Fibroblast of the conjunctiva (primary cell): ENCODE measurements at places on chromosomes 3 and 15.

DNA sequence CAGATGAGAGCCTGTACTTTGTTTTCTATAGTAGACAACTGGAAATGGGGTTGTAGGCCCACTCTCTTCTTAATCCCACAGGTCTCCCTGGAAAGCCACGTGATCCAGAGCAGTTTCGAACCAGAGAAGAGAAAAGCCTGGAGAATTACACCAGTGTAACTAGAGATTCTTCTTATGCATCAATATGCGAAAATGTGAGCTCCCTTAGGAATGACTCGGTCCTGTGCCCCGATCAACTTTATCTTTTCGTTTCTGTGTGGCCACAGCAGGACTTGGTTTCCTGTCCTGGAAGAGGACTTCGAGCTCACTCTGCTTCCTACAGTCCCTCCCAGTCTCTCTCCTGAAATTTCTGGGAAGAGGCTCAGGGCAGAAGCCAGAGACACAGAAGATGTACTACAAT, 73.8 kb upstream of the TPM1 start:
- no peak for DNase-seq

GRCh38 chr3:15331606-15332404, 581 bp downstream of the SH3BP5 start:
- DNase-seq: no peak

DNA sequence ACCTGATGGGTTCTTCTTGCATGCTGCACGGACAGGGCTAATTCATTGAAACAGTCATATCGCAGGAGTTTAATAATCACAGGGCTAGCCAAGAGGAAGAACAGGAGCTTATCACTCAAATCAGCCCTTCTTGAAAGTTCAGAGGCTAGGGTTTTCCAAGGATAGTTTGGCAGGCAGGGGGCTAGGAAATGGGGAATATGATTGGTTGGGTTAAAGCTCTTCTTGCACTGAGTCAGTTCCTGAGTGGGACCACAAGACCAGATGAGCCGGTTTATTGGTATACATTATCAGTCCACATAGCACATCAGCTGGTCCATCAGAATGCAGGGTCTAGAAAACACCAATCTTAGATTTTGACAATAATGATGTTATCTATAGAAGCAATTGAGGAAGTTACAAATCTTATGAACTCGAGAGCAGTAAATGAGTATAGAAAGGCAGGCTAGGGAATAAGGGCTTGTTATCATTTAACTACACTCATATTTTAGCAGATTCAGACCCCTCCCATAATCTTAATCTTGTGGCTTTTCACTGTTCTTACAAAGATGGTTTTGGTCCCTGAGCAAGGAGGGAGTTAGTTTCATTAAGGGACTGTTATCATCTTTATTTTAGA, 58.1 kb upstream of the SLC25A36 start:
- DNase-seq: no peak

GRCh38 chr15:95284933-95285421, 1045.5 kb upstream of the NR2F2 start:
- DNase-seq: no peak

DNA sequence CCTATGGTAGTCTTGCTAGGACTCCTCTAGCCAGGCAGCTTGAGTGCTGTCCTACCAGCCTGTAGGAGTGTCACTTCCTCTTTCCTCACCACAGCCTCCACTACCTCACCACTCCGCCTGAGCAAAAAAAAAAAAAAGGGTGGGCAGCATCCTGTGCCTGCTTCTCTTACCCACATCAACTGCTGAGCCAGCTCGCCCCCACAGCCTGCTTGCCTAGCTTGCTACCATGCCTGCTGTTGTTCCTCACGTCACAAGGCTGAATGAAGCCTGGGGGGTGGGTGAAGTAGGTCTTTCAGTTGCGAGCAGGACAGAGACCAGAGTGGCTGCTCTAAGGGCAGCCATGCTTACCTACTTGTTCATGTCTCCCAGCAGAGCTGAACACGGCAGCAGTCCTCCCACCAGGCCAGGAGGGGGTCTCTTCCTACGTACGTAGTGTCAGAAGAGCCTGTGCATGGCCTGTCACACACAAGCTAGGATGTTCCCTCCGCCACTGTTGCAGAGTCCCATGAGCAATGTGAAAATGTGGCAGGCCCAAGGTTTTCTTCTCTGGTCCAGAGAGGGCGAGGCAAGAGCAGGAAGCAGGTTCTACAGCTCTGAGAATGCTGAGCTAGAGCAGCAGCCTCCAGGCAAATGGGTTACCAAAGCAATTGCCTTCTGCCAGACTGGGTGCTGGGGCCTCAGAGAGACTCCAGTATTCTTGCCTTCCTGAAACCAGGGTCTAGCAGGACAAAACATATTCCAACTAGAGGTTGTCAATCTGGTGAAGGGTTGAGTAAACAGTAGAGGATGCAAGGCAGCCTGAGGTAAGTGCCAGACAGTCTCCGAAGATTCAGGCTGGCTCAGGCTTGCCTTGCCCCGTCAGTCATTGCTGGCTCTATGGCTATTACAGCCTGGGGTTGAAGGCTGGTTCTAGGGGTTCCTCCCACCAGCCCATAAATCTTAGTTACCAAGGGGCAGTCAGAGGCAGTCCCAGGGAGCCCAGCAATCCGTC, 8.1 kb downstream of the PPM1M start:
- DNase-seq: no peak

- DNase-seq: no peak
Observed at GRCh38 chr3:22371607-22372291, 620.7 kb upstream of the ZNF385D start.

GRCh38 chr3:180860180-180860858, 52.2 kb upstream of the FXR1 start:
- no peak for DNase-seq

DNA sequence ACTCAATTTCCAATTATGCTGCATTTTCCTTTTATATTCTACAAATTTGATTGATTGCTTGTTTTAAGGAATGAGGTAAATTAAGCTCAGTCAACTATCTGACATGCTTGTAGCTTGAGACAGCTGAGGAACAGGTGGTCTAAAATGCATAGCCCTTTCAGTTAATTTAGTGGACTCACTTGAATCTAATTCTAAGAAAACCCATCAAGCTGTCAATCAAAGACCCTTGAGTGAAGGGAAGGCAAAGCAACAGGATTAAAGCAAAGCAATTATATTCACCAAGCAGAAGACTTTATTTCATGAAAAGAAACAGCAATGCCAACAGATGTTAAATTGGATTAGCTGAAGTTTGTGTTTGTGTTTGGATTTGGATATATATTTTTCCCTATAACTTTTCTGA, 228.5 kb downstream of the ARPP21 start:
- no peak for DNase-seq

DNA sequence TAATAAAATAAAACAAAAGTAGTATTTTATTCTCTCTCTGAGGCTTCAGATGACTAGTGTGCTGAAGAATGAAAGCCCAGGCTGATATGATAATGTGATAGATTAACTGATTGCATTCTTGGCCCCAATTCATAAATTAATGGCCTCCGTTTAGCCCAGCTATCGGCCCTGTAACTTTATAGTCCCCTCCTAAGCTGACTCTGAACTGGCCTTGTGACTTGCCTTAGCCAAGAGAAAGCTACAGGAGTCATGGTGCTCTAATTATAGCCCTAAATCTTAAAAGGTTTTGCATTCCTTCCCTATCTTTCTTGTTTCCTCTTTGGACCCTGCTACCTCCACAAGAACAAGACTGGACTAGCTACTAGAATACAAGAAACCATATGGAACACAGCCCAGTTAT, 123.2 kb upstream of the EPHA3 start:
- DNase-seq: no peak

- no peak for DNase-seq
Observed at GRCh38 chr15:89917442-89918101, 4.8 kb upstream of the ARPIN start.

DNA sequence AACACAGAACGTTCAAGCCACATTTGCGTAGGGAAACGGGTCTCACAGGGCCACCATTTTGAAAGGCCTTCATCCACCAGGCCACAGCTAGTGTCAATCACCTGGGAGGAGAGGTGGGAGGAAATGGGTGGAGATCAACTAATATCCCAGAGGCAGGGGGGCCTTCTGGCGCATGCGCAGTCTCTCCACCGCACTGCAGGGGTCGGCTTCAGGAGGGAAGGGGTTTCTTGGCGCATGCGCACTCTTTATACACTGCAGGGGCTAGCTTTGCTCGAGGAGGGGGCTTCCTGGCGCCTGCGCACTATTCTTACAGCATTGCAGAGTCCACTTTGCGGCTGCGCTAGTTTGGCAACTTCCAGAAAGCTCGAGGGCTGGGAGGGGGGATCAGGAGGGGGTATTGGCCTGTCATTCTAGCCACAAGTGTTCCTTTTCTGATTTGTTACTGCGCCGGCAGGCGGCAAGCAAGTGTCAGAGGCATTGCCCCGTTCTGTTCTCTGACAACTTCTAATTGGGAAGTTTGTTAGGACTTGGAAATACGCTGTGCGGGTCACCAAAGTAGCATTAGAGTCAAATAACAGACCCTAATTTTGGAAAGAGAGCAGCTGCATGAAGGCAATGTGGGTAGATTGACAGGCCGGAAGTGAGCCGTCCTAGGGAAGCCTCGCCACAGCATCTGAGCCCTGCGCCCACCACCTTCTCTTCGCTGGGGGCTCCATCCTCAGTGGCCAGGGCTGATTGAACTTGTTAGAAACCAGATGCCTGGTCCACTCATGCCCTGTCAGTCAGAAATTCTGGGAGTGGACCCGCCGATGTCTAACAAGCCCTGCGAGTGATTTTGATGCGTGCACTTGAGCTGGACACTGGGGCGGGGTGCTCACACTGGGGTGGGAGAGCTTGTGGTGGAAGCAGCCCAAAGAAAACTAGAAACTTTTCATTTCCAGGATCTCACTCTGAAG, 173.5 kb upstream of the NDN start:
- no peak for DNase-seq

GRCh38 chr3:62749657-62750056, 125.6 kb downstream of the CADPS start:
- no peak for DNase-seq

- DNase-seq: no peak
Observed at GRCh38 chr15:82851306-82851850, 42.0 kb downstream of the WHAMM start.

GRCh38 chr3:47961815-47962606, 54.2 kb downstream of the MAP4 start:
- peak; percentile 17 for DNase-seq

- DNase-seq: no peak
Observed at GRCh38 chr3:181302960-181303359, 313.4 kb upstream of the DNAJC19 start.
